ENCODE measurements at places on chromosomes 13 and 19.

- H3K36me3 ChIP-seq: no peaks in the 10 kb centered on the region
- H3K4me1 ChIP-seq: no peaks in the 10 kb centered on the region
- no peaks in the 10 kb centered on the region for H3K27me3 ChIP-seq
- no peak for DNase-seq
- H3K27ac ChIP-seq: no peak overlapping the region
- no peak overlapping the region for H3K4me3 ChIP-seq
These were observed 281.0 kb downstream of the ATP8A2 start for GRCh38 chr13:25652764-25653163.

DNA sequence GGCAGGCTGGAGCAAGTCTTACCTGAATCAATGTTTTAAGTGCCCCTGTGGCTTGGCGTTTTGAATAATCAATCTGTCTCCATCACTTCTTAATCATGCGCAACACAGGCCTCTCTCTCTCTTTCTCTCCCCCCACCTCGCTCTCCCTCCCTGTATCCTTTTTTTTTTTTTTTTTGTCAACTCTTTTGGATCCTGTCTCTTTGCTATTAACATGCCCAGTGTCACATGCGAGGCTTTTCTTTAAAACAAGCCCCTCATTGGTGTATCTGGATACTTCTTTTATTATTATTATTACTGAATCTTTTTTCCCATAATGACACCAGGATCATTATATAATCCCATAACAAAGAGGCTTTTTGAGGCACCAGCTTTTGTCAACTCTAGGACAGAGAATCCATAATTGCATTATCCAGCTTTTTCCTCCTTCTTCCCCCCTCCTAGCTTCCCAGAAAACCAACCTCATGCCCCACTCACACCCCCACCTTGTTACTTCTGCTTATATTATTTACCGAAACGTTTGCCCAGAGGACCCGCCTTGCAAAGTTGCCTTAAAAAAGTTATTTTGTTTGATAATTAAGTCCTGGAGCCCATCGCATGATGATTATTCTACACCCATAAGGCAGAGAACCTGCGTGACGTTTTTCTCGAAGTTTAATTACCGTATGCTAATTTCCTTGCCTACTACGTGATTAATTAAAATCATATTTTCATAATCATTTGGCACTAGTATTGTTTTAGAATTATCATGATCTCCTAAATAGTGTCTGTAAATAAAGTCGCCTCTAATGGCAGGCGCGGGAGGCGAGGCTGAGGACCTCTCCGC is 148.1 kb upstream of the ZNF536 start:
- peaks cover 6% of the 10 kb centered on the region for H3K4me1 ChIP-seq
- no peak overlapping the region for H3K27ac ChIP-seq
- H3K27me3 ChIP-seq: no peaks in the 10 kb centered on the region
- H3K4me3 ChIP-seq: no peak overlapping the region

- DNase-seq: no peak
- no peak overlapping the region for H3K27ac ChIP-seq
- no peaks in the 10 kb centered on the region for H3K36me3 ChIP-seq
- no peaks in the 10 kb centered on the region for H3K4me1 ChIP-seq
- H3K27me3 ChIP-seq: no peaks in the 10 kb centered on the region
These were observed 89.6 kb upstream of the RXFP2 start for GRCh38 chr13:31649766-31650165.

DNA sequence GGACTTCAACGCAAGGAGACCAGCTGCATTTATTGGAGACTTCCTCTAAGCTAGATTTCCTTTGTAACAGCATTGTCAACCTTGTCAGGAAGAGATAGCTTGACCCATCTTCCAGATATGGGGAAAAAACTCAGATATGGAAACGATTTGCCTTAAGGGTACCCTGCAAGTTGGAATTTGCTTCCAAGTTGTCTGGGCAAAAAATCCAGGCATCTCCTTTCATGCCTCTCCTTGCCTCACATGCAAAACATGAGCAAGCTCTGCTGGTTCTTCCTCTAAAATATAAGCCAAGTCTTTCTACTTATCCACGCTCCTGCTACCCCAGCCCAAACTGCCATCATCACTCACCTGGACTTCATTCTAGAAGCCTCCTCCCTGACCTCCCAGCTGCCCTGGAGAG is 6.4 kb upstream of the DNMT1 start:
- no peaks in the 10 kb centered on the region for H3K36me3 ChIP-seq
- no peak overlapping the region for H3K27ac ChIP-seq
- no peaks in the 10 kb centered on the region for H3K27me3 ChIP-seq
- H3K4me1 ChIP-seq: no peaks in the 10 kb centered on the region

DNA sequence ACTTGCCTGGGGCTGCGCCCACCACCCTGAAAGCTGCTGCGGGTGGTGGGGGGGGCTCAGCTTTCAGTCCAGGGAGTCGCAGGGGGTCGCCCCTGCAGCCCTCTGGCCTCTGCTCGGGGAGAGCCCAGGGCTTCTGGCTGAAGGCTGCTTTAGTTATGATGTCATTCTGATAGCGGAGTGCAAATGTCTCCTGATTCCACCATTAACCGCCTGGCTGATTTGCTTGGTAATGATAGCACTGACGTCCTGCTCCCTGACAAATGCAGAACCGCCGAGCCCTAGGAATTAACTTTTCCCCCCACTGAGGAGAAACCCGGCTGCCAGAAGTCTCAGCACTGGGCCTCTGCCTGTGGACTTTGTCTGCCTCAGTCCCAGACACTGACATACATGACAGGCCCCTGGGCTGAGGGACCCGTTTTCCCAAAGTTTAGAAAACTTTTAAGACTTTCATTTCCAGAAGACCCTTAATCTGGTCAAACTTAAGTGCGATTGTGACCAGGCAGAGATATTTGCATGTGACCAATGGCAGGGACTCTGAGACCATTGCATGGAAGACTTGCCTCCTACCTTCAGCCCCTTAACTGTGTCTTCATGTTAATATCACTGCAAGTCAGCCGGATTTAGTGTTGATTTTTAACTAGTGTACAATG is 142.5 kb upstream of the ZNF536 start:
- H3K27me3 ChIP-seq: peaks cover 14% of the 10 kb centered on the region
- no peak for DNase-seq
- peaks cover 4% of the 10 kb centered on the region for H3K4me1 ChIP-seq
- H3K4me3 ChIP-seq: no peak overlapping the region

GRCh38 chr13:32946558-32946957 is 69.7 kb upstream of the KL start:
- H3K36me3 ChIP-seq: no peaks in the 10 kb centered on the region
- DNase-seq: no peak
- H3K4me3 ChIP-seq: no peak overlapping the region
- no peaks in the 10 kb centered on the region for H3K27me3 ChIP-seq
- H3K4me1 ChIP-seq: no peaks in the 10 kb centered on the region

DNA sequence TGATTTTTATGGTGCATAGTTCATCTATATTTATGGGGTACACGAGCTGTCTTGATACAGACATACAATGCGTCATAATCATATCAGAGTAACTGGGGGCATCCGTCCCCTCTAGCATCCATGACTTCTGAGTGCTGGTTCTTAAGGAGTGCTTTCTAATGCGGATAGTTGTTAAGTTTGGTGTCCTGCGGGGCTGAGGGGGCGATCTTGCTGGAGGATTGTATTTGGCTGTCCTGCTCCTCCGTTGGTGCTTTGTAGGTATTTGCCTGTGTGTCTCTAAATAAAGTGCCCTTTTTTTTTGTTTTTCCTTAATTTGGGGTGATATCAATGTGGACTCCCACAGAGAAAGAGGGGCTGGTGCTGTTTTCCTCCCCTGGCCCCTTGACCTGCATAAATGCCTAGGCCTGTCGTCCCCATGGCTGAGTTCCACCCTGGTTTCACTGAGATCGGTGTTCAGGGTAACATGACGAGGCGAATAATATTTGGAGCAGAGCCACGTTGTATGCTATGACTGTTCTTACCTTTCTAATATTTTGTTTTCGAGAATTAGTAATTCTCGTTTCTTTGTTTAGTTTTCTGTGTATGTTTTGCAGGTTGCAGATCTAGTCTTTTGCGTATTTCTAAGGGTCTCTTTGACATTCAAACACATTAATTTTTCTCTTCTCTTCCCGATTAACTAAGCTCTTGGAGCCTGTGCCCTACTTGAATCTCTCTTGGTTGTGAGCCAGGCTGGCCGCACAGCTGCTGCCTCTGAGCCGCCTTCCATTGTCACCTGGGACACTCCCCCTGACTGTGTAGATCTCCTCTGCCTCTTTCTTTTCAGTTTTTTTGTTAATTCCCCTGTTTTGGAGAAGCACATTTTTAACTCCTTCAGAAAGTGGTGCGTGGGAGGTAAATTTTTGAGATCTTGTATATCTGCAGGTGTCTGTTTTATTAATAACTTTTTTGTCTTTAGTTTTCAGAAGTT is 100.3 kb downstream of the ARHGEF7 start:
- H3K27ac ChIP-seq: no peak overlapping the region
- no peaks in the 10 kb centered on the region for H3K4me1 ChIP-seq
- DNase-seq: no peak
- H3K4me3 ChIP-seq: no peak overlapping the region
- H3K36me3 ChIP-seq: no peaks in the 10 kb centered on the region

DNA sequence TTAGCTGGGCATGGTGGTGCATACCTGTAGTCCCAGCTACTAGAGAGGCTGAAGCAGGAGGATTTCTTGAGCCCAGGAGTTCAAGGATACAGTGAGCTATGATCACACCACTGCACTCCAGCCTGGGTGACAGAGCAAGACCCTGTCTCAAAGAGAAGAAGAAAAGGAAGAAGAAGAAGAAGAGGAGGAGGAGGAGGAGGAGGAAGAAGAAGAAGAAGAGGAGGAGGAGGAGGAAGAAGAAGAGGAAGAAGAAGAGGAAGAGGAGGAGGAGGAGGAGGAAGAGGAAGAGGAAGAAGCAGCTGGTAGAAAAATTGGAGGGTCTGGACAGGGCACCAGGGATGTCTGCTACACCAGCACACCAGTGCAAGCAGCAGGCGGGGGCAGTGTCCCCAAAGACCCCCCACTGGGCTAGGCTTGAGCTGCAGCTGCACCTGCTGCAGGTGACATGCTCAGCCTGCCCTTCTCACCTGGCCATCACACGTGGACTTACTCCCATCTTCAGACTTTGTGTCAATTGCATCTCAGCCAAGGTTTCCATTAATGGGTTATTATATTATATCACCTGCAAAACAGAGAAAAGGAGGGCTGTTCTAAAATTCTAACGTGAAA is 180.9 kb upstream of the ZNF507 start:
- DNase-seq: no peak
- H3K27me3 ChIP-seq: no peaks in the 10 kb centered on the region
- no peak overlapping the region for H3K4me3 ChIP-seq

- H3K27ac ChIP-seq: no peak overlapping the region
- H3K4me3 ChIP-seq: no peak overlapping the region
- H3K4me1 ChIP-seq: no peaks in the 10 kb centered on the region
- no peak for DNase-seq
- H3K36me3 ChIP-seq: no peaks in the 10 kb centered on the region
- H3K27me3 ChIP-seq: no peaks in the 10 kb centered on the region
These were observed 82.0 kb downstream of the KLF5 start for GRCh38 chr13:73140801-73141200.

GRCh38 chr19:9875031-9875627 is 40.0 kb downstream of the PIN1 start:
- H3K27me3 ChIP-seq: no peaks in the 10 kb centered on the region
- H3K36me3 ChIP-seq: no peaks in the 10 kb centered on the region

- H3K27me3 ChIP-seq: no peaks in the 10 kb centered on the region
- no peak overlapping the region for H3K4me3 ChIP-seq
- H3K4me1 ChIP-seq: peaks cover 45% of the 10 kb centered on the region
- H3K27ac ChIP-seq: peak overlapping the region; percentile 92
- H3K36me3 ChIP-seq: peaks cover 6% of the 10 kb centered on the region
These were observed 8.5 kb downstream of the CARD8 start for GRCh38 chr19:48247212-48247611.

DNA sequence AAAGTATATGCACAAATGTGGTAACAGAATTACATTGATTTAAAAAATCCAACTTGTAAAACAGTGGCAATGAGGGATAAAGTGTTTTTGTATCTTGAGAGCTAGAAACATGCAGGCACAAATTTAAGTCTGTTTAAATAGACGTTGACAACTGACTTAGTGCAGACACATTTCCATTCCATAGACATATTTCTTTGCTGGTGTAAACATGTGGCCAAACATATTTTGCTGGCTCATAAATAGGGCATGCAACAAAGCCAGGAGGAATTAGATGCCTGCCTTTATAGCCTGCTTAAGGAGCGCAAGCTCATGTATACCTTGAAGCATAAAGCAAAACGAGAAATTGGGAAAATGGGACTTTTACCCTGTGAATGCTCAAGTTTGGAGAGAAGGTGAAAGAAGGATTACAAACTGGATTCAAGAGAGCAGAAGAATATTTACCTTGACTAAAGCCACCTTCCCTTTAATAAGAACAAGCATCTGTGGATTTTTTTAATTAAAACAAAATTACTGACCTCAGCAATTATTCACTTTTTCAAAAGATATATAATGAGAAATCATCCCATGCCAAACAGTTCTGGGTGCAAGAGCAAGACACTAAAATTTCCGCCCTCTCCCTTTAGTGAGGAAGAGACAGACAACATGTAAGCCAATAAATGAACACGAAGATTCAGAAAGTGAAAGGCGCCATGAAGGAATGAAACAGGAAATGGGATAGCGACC is 71.0 kb downstream of the DCT start:
- H3K27me3 ChIP-seq: no peaks in the 10 kb centered on the region
- H3K4me1 ChIP-seq: no peaks in the 10 kb centered on the region
- no peak overlapping the region for H3K4me3 ChIP-seq
- H3K36me3 ChIP-seq: no peaks in the 10 kb centered on the region
- H3K27ac ChIP-seq: no peak overlapping the region
- DNase-seq: no peak

DNA sequence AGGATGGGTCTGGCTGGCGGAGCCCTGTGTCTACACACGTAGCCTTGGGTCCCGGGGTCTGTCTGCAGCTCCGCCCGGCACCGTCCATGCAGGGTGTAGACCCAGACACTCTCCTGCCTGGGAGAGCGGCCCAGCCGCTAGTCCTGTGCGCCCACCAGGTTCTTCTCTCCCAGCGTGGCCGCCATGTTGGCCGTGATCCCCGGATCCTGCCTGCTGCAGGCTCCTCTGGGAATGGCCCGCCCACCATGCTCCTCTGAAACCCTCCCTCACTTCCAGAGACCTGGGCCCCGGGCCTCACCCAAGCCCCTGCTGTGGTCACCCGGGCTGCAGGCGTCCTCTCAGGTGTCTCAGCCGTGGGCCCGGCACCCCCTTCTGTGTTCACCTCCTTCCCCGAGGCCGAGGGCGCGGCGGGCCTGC is 57.7 kb upstream of the MCF2L start:
- no peaks in the 10 kb centered on the region for H3K4me1 ChIP-seq
- DNase-seq: no peak
- peaks cover 2% of the 10 kb centered on the region for H3K27me3 ChIP-seq
- no peaks in the 10 kb centered on the region for H3K36me3 ChIP-seq
- H3K27ac ChIP-seq: no peak overlapping the region
- no peak overlapping the region for H3K4me3 ChIP-seq
